Stimulated activated CD8-positive, alpha-beta memory T cell treated with anti-CD3 and anti-CD28 coated beads, Interleukin-7, amount 100 ng/mL, for 24 hours (primary cell): ENCODE measurements at places on chromosomes 2 and 18.

- no peak for DNase-seq
Observed at GRCh38 chr2:174025271-174026121, 60.3 kb upstream of the SP3 start.

- DNase-seq: no peak
Observed at GRCh38 chr18:11861583-11862288, 10.5 kb downstream of the CHMP1B start.

DNA sequence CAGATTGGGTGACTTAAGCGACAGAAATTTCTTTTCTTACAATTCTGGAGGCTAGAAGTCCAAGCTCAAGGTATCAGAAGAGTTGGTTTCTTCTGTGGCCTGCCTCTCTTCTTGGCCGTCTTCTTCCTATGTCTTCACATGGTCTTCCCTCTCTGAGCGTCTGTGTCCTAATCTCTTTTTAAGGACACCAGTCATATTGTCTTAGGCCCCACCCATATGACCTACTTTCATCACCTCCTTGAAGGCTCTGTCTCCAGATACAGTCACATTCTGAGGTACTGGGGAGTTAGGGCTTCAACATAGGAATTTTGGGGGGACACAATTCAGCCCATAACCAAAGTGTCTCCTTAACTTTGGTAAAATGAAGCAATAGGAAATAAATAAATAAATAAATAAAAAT, 110.9 kb upstream of the EPC2 start:
- no peak for DNase-seq

- no peak for DNase-seq
Observed at GRCh38 chr2:98457045-98457696, 12.5 kb downstream of the INPP4A start.

- no peak for DNase-seq
Observed at GRCh38 chr2:116023026-116023425, 1580.6 kb downstream of the DPP10 start.

- no peak for DNase-seq
Observed at GRCh38 chr2:218722876-218723785, 12.5 kb downstream of the TTLL4 start.

DNA sequence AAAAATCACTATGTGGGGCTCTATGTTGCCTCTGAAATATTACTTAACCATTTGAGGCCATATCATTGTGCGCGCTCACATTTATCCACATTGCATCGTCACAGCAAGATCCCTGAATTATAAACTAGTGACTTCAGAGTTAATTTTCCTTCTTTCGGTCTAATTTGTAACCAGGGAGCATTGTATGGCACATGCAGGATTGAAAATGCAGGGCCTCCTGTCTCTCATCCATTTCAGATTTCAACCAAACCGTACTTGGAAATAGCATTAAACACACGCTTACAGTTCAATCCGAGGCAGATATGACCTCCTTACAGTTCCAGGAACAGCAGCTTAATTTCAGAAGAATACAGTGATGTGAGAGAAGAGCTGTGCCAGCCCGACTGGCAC, 532 bp downstream of the MYOM1 start:
- DNase-seq: no peak

- no peak for DNase-seq
Observed at GRCh38 chr2:2876331-2877221, 501.0 kb downstream of the EIPR1 start.

DNA sequence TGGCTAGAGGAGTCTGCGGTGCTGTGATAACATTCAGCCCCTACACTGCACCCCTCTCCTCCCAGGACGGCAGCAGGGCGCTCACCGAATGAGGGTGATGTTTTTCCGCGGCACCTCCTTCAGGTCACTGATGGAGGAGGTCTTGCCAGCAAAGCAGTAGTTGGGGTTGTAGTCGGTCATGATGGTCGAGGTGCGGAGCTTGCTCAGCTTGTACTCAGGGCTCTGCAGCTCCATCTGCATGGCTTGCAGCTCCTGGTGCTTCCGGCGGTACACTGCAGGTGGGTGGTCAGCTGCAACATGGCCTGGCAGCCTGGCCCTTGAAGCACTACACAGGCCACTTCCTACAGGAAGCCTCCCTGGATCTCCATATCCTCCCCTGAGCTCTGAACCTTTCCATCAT, 108.0 kb downstream of the CLIP4 start:
- no peak for DNase-seq

DNA sequence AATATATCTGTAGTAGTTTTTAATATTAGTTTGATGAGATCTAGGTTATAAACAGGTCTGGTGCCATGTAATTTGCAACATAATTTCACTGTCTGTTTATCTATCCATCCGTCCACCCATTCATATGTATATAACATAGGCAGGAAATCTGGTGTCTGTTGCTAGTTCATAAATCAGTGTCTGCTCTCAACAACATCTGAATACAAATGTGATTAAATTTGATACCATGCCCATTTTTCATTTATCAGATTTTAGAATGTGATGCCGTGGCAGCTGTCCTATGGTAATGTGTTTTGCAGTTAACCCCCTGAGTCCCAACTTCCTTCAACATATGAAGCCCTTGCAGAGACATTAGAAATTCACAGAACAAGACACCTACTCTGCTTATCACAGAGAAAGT, 228.4 kb downstream of the CMPK2 start:
- DNase-seq: no peak

GRCh38 chr2:44804406-44805265, 136.9 kb upstream of the SIX3 start:
- DNase-seq: no peak

DNA sequence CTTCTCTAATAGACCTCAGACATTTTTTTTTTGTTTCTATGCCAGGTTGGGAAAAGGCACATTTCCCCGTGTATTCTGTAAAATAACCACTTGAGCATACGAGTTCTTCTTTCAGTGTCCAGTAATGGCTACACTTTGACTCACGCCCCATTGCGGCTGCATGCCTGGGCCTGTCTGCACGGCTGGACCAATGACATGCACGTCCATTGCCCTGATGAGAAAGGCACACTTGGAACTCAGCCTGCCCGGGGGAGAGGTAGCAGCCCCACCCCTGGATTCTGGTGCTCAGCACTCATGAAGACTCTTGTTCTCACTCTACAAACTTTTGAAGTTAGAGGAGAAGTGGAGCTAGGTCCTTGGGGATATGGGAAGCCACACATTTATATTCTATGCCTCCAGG, 5.8 kb downstream of the PCARE start:
- no peak for DNase-seq

DNA sequence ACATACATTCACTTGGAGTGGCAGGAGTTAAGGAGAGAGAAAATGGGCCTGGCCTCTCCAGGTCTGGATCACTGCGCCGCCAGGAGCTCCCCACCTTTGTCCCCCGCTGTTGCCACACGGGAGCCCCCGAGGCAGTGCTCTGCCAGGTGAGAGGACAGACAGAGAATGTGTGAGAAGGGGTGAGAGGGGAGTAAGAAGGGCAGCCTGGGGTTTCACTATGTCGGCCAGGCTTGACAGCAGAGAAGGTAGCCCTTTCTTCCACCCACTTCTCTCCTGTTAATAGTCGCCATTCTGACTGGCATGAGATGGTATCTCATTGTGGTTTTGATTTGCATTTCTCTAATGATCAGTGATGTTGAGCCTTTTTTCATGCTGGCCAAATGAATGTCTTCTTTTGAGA, 26.2 kb upstream of the ARHGEF4 start:
- DNase-seq: no peak

- DNase-seq: no peak
Observed at GRCh38 chr2:111039628-111040383, 80.9 kb upstream of the BCL2L11 start.

DNA sequence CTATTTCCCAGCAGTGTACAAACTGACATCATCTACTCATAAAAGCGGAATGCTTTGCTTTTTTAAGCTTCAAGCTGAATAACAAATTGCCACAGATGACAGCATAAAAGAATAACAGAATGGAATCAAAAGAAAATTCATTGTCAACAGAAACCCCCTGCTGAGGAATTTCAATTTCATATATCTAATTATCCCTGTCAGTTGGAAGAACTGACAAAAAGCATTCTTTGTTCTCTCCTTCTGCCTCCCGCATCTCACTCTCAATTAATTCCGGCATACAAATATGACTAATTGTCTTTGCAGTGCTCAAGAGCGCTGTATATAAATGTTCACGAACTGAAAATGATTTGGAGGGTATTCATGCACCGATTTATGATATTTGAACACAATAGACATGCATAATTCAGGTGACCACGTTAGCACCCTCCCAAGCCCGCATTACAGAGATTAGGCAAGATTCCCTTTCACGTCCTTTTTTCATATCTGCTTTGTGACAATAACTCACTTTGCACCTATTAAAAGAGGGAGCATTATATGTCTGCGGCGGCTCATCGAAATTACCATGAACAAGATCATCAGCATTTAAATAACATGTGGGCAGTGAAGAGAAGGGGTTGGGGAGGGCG, 277.7 kb upstream of the SALL3 start:
- DNase-seq: no peak

DNA sequence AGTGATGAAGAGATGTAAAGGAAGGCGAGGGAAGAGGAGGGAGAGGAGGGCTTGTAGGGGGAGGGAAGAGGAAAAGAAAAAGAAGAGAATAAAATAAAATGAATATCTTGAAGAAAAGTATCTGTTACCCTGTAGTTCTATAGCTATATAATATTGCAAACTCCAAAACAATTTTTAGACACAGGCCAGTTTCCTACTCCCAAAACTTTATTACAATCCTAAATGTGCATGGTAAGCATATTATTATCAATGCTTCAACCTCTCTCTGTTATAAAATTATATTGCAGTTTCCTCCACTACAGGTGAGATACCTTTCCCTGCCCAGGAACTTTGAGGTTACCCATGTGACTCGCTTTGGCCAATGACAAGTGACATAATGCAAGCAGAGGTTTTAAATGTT, 1351.6 kb upstream of the NRXN1 start:
- DNase-seq: no peak

DNA sequence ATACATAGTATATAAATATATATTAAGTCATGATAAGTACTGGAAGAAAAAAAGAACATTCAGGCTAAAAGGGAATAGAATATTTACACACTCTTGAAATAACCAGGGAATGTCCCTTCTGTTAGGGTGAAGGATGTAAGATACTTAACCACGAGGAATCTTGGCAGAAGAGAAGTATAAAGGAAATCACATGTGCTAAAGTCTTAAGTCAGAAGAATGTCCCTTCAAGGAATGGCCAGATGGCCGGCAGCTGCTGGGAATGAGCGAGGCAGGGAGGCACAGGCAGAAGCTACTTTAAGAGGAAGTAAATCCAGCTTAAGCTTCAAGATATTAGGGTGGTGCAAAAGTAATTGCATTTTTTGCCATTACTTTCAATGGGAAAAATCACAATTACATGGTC, 5.5 kb downstream of the CCDC102B start:
- no peak for DNase-seq

GRCh38 chr2:41966920-41967319, 80.9 kb upstream of the PKDCC start:
- DNase-seq: no peak

DNA sequence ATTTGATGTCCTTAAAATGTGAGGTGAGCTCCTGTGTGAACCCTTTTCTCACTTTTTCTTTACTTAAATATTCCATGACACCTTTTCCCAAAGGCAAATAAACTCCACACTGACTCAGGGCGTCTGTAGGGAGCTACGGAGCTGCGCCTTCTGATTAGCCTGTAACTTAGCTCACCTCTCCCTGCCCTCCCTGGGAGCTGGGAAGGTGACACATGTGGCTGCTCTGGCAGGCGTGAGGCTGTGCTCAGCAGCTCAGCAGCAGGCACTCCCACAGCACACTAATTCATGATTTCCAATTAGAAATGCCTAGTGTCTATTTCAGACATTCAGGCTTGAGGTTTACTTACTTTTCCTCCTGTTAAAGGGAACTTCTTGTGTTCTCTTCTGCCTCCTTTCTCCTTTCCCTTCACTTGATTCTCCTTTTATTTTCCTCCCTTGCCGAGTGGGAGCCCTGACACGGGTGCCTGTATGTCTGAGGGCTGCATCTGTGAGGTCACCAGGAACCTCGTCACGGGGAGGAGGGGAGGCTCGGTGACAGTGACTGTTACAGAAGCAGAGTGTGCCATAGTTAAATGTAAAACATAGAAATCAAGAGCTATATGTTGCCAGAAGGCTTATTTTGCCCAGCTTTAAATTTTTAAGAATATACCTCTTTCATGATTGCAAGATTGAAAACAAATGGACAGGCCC, 437.1 kb downstream of the DCDC2C start:
- DNase-seq: no peak

DNA sequence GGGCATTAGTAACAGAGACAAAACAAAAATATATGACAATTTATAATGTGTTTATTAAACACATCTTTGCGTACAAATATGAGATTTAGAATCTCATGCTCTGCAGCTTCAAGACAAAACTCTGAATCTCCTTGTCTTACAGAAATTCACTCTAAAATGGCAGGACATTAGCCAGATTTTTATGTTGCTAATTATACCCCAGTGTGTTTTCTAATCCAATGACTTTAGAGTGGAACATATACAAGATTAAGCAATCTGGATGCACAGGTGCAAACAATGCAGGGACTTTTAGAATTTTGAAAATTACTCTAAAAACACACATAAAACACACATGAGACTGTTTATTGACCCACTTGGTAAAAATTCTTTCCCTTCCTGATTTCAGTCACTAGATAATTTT, 85.9 kb downstream of the CALCRL start:
- DNase-seq: no peak

DNA sequence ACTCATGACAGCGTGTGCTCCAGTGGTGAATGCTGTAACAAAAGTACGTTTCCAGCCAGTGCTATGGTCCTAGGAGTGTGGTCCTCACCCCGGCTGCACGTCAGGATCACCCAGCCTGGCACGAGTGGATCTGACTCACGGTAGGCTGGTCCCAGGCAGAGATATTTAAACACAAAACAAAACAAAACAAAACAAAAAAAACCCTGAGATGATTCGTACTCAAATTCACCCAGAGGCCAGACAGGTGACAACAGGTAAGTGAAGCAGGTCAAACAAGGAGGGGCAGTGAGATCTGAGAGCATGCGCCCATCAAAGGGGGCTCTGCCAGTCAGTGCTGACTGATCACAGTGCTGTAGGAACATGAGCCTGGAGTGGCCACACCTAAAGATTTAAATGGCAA, 43.2 kb downstream of the C2orf76 start:
- DNase-seq: no peak

DNA sequence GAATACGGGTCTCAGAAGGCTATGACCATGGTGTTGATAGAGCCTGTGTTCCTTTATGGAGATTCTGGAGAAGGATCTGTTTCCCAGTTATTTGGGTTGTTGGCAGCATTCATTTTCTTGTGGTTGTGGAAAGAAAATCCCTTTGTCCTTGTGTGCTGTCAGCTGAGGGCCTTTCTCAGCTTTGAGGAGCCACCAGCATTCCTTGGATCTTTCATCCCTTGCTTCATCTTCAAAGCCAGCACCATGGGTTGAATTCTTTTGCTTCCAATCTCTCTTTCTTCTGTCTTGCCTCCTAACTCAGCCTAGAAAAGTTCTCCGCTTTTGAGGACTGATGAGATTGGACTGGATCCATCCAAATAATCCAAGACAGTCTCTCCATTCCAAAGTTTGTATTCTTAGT, 103.2 kb upstream of the MMADHC start:
- DNase-seq: no peak

- no peak for DNase-seq
Observed at GRCh38 chr2:62808554-62808953, 103.0 kb downstream of the EHBP1 start.
